ENCODE measurements at places on chromosomes 6 and 20.

DNA sequence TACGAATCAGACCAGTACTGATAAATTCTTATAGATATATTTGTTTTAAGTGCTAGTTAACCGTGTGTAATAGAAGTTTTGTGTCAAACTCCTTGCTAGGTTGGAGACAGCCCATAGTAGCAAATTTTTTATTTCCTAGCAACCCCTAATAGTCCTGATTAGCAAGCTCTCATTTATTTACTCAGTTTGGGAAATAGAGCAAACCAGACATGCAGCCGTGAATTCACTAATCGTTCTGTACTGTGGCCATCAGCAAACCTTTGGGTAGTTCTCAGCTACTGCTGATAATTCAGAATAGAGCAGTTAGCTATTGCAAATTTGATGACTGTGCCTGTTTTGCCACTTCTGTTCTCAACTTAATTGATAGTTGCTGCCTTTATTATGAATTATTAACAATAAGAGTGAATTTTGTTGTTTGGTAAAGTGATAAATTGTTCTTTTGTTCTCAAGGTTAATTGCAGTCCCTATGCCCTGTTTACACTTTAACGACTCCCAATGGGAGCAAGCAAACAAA, 215.8 kb downstream of the GRM1 start:
- no peak for DNase-seq

GRCh38 chr20:11582060-11582459, 335.6 kb upstream of the BTBD3 start:
- DNase-seq = no peak

DNA sequence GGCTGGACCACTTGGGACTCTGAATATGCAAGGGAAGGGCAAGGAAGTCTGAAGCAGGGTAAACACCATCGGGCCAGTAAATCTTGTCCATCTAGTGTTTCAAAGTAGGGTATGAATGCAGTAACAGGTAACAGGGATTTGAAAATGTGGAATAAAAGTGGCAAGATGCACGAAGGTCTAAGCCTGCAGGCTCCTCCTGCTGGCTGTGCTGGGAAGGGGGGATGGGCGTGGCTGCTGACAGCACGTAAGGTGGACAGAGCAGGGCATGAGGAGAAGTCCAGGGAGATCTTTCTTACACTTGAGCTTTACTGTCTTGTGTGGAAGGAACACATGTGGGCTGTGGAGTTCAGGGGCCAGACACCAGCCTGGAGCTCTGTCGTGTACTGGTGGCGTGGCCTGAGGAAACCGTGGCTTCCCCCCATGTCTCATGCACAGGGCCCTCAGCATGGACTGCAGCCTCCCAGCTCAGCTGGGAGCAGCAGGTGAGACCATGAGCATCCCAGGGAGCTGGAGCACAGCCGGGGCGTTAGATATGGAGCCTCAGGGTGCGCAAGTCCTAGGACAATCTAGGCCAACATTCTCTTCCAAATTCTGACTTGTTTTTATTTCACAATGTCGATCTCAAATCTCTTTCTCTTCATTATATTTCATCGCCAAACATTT, 84.5 kb downstream of the SLC22A23 start:
- DNase-seq = no peak

DNA sequence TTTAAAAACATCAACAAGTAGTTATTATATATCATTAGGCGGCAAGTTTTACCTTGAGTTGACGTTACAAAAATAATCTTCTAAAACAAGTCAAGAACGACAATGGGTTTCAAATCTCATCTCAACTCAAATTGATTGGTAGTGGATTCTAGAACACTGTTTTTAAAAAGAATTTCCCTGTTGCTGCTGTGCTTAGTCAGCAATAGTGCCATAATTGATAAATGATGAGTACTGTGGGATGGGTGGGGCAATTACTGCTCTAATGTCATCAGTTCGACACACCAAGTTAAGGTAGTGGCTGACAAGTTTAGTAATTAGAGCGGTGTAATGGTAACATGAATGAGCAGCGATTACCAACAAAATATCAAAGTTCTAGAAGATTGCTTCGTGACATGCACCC, 73.4 kb upstream of the HTR1B start:
- DNase-seq = no peak

- peak; percentile 31 for DNase-seq
Observed at GRCh38 chr6:63730311-63730710, 94.7 kb downstream of the PHF3 start.

DNA sequence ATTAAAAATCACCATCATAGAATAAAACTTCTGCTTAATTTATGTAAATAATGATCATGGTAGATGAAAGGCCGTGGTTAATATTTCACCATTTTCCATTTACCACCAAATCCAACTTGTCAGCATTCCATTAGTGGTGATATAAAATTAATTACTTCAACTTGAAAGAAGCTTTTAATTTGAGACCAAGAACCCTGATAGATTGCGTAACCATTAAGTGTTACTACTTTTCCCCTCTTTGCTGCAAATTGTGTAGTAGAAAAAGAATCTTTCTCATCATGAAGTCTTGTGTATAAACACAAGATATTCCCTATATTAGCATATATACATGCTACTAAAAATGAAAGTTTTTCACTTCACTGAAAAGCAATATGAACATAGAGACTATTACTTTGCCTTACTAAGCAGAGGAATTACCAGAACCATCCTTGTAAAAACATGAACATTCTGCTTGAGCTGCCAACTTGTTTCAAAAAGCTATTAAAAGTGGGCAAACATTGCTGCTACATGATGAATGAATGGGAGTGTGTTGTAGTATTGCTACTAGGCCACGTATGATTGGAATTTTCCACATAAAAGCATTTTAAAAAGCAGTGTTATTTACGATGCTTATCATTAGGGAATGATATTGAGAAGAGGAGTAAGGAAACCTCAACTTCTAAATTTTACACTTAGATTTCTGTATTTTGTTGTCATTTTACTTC, 35.0 kb downstream of the STX11 start:
- no peak for DNase-seq

DNA sequence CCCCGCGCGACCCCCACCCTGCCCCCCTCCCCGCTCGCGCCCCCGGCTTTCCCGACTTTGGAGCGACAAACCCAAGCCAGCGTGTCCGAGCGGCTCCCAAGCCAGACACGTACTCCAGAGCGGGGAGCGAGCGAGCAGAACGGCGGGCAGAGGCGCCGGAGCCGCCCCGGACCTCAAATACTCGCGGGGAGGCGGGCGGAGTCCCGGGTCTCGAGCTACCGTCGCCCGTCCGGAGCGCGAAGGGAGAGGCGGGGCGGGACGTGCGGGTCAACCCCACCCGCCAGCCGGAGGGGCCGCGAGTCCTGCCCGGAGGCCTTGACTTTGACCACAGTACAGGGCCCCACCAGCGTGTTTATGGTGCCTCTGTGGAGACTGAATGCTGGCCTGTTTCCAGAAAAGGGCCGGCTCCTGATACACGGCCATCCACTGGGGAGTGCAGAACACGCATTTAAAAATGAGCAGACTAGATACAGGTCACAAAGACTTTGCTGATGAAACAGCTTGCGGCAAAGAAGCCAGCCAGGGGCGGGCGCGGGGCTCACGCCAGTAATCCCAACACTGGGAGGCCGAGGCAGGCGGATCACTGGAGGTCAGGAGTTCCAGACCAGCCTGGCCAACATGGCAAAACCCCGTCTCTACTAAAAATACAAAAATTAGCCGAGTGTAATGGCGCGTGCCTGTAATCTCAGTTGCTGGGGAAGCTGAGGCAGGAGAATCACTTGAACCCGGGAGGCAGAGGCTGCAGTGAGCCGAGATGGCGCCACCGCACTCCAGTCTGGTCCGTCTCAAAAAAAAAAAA, at the start of gene SERPINB6:
Gene SERPINB6 (minus strand): TSS at position 148 of the 799 bp plus-strand sequence. CDS start 12,235 bp downstream, outside the sequence.
- DNase-seq = peak; percentile 71

- DNase-seq = peak; percentile 1
Observed at GRCh38 chr6:53765270-53765669, 29.5 kb upstream of the LRRC1 start.

DNA sequence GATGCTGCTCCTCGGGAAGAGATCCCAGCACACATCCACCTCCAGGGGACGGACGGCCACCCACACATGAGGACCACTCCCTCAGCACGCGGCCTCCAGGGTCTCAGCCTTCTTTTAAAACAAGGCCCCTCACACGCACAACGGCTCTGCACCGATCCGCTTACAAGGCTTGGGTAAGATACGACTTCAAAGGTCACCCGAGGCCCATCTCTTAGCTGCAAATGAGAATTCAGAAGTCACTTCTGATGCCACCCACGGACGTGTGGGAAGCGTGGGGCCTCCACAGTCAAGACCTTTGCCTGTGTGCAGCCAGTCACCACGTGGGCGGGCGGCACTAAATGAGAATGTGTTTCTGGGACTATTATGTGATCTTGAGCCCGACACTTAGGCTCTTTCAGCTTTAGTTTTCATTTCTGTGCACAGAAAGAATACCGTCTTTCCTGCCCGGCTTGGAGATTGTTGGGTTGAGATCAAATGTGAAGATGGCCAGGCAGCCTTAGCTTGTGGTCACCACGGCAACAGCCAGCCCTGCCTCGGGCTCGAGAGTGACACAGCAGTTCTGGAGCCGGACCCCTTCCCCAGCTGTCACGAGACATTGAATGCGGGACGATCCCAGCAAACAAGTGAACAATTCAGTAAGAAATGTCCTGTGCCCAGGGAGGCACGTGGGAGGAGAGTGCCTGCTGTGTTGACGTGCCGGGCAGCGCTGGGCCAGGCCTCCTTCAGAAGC, 91.6 kb downstream of the RAMACL start:
- DNase-seq = no peak

DNA sequence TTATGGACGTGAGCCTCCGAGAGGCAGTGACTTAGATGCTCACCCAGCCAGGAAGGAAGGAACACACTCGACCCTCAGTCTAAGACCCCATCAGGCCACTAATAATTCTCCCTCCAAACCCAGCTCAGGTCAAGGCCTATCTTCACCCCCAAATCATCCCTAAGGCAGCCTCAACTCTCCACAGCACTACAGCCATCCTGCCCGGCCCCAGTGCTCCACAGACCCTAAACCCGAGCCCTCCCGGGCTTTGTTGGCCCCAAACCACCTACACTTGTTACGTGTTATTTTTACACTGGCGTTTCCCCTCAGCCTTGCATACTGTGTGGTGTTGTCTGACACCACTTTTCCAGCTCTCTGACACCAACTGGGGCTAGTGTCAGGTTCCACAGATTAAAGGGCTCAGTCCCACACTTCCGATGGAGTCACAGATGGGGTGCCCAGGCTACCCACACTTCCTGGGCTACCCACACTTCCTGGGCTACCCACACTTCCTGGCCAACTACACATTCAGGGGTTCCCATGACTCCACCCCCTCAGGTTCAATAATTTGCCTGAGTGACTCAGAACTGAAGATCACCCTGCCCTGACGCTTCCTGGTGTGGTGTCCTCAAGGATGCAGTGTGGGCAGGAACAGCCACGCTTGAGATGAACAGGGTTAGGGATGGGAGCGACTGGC, 25.3 kb downstream of the RBCK1 start:
- DNase-seq = no peak

DNA sequence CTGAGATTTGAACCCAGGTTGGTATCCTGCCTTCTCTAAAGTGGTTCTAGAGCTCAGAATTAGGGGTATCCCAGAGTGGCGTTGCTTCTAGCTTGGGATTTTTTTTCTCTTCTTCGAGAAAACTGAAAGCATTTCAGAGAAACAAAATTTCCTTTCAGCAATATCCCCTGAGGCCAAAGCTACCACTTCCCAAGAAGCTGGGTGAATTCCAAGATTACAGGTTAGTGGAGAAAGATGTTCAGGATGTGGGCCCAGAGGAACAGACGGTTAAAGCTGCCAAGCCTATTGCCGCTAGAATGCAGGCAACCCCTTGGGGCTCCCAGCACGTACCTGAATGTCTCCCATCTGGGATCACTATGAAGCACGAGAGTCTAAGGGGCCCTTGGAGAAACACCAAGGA, 134.1 kb downstream of the FOXO3 start:
- DNase-seq = no peak

DNA sequence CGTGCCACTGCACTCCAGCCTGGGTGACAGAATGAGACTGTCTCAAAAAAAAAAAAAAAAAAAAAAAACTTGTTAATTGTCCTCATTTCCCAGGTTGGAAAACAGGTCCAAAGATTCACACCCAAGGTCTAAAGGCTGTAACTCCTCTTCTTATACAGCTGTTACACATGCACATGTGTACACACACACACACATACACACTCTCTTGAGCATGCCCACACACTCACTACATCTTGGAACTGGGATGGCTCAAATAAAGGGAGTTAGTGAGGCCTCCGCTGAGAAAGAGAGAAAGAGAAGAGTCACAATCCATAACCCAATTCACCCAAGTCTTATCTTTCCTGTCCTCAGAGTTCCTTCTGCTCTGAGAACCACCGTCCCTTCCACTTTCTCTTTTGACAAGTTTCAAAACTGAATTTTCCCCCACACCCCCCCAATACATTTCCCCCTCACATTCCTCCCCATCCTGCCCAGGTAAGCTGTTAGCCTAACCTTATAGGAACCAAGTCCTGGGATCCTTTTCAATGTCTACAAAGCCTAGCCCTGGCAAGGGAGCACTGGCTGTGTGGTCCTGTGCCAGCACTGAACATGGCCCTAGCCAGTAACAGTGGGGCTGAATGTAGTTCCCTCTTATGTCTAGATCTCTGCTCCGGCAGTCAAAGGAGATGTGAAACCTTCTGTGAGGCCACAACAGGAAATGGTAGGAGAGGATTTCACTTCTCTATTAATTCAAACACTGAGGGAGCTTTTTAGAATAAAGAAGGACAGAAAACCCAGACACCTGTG, 3.2 kb upstream of the HLA-DMB start:
- no peak for DNase-seq

DNA sequence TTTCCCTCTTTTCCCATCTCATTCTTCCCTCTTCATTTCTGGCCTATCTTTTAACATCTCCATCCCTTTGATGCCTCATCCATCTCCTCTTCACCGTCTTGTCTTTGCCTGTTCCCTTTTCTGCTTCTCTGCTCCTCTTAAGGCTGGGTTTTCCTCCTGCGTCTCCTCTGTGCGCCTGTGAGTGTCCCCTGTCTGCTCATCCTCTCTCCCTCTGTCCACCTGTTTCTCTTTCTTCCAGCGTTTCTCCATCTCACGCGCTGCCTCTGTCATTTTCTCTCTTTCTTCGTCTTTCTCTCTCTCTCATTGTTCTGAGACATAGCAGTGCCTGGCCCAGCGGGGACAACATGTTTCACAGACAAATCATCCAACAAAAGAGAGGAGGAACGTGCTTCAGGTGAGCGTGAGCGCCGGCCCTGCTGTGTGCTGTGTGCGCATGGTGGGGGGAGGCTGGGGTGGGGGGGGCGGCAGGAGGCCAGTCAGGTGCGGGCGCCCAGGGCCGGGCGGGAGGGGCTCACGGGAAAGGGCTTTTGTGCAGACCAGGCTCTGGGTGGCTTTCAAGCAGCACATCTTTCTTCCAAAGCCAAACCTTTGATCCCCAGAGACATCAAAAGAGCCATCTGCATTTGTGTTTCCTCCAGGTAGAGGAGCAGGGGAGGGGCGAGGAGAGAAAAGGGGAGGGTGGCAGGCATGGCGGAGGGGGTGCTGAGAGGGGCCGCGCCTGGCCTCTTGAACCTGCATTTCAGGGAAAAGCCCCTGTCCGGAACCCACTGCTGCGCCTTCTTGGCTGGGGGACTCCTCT, 121.3 kb downstream of the VEGFA start:
- DNase-seq = no peak

GRCh38 chr20:40891351-40891750, 137.3 kb upstream of the TOP1 start:
- DNase-seq = no peak

- peak; percentile 49 for DNase-seq
Observed at GRCh38 chr6:67683960-67684359, 951.1 kb upstream of the ADGRB3 start.
